ENCODE measurements at places on chromosomes 1 and 21. TPM values are rescaled to one million over a fixed set of nuclear protein-coding genes. Genes with fewer than 3 reads are reported as not detected.

Gene SPRR2G
- not detected for total RNA-seq

Gene ERMAP
- total RNA-seq = 4.1 TPM

Gene ZFP69
- total RNA-seq = not detected

Gene AVPR1B
- total RNA-seq = not detected

Gene KRTAP10-3
- not detected for total RNA-seq
